ENCODE measurements at places on chromosomes 16 and 17.

- DNase-seq: no peak
These were observed 52.5 kb upstream of the MNT start for GRCh38 chr17:2453325-2453724.

- DNase-seq: peak; percentile 75
These were observed 26.8 kb downstream of the KNOP1 start for GRCh38 chr16:19691161-19691711.

- DNase-seq: no peak
These were observed 462.0 kb downstream of the HS3ST3B1 start for GRCh38 chr17:14762736-14763479.

DNA sequence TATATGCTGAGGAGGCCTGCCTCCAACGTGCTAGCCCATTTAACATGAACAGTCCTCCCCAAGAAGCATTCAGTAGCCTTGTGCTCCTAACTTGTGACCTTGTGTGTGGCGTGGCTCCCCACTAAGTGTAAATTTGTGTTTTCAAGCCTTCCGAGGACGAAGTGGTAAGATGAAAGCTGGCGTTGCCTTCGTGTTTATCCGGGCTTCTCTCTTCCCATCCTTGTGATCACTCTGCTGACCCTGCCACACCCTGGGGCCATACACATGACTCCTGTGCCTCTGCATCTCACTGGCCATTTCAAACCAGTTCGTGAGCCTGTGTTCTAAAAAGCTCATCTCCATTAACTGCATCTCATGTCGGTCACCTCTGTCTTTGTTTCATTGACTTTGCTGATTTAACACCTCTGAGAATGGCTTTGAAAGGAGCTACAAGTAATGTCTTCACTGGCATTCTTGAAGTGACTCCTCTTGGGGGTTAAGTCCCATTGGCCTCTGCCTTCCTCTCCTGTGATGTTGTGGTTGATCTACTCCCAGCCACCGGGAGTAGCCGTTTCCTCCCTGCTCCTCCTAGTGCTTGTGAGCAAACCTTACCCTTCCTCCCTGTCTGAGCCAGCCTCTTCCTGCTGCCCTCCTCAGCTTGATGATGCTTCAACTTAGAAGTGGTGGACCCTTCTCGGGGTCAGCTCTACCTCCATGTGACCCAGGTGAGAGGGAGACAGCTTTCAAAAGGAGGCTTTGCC lies 27.4 kb upstream of the NAGLU start:
- no peak for DNase-seq

DNA sequence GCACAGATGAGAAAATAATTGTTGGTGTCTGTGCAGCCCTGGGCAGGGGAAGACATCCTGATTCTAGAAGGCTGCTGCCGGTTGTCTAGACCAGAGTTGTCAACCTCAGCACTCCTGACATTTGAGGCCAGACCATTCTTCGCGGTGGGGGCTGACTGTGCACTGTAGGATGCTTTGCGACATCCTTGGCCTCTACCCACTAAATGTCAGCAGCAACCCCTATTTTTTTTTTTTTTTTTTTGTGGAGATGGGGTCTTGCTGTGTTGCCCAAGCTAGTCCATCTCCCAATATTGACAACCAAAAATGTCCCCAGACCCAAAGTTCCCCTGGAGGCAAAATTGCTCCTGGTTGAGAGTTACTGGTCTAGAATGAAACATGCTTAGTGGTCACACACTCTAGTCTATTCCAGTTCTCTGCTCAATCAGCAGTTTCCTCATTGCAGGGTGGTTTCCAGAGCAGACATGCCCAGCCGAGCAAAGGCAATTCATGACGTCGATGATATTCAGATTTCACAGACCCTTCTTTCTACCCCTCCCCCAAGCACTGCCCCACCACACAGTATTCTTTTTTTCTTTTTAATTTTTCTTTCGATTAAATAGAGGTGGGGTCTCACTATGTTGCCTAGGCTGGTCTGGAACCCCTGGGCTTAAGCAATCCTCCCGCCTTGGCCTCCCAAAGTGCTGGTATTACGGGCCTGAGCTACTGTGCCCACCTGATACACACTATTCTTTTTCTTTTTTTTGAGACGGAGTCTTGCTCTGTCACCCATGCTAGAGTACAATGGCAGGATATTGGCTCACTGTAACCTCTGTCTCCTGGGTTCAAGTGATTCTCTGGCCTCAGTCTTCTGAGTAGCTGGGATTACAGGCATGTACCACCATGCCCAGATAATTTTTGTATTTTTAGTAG lies 9.0 kb downstream of the C17orf99 start:
- no peak for DNase-seq
